ENCODE measurements at places on chromosomes 13 and 19.

DNA sequence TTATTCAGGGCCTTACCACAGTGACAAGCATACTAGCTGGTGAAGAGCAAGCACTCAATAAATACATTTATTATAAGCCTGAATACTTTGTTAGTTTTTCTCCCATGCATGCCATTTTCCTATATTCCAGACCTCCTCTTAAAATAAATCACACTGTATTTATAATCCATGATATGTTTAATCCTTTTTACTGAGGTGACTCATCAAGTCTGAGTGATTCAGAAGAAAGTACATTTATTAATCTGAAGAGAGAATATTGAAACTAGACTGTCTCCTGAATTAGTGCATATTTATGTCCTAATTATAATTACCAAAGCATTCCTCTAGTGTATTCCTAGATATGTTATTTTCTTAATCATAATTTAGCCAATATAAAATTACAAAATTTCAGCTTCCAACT is 323.3 kb downstream of the NALCN start:
- DNase-seq: no peak

GRCh38 chr13:113783200-113783881 is 24.3 kb downstream of the TMEM255B start:
- DNase-seq: no peak

DNA sequence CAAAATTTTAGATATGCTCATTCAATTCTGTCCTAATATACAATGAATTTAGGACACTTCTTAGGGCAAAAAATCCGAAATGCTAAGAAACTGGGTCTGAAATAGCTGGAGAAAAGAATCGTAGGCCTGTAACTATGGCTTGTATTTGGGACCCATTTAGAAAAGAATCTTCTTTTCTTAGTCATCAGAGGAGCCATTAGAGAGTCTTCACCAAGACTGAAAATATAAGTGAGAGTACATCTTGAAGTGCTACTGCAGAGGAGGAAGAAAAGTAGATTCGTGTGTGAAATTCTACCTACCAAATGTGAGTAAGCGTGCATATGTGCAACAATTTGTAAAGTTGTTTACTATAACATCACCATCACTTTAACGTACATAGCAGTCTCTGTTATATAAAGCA is 8.8 kb upstream of the DACH1 start:
- DNase-seq: no peak

GRCh38 chr13:46685006-46685730 is 111.8 kb downstream of the ESD start:
- DNase-seq: no peak

- DNase-seq: no peak
Observed at GRCh38 chr13:76797361-76797760, 88.8 kb downstream of the KCTD12 start.

DNA sequence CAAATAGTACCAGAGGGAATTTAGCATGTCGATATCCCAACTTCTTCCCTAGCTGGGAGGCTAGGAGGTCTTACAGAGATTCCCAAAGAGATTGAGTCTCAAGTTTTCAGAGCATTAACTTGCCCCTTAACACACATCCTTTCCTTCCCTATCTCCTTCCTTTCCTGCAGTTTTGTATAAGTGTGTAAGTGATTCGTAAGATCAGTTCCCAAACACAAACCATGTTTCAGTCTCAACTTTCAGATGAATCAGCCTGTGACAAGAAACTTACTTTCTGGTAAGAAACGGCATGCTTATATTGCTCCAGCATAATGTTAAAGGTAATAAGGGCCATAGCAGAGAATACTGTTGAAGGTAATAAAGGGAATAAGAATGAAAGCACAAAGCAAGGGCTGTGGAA is 472.2 kb downstream of the LIG4 start:
- no peak for DNase-seq

DNA sequence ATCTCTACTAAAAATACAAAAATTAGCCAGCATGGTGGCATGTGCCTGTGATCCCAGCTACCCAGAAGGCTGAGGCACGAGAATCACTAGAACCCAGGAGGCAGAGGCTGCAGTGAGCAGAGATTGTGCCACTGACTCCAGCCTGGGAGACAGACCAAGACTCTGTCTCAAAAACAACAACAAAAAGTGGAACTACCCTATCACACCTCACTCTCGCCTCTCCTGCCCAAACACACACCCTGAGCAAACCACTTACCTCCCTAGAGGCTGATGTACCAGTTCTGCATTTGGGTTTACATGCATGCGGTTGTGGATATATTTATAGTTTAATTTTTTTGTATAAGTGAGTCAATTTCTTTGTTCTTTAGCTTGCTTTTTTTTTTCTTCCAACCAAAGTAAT is 7.7 kb upstream of the PTOV1 start:
- DNase-seq: no peak

GRCh38 chr13:98371516-98372023 is 194.5 kb upstream of the RNF113B start:
- DNase-seq: no peak

GRCh38 chr19:18058208-18059009 is 28.3 kb downstream of the IL12RB1 start:
- DNase-seq: peak; percentile 92

DNA sequence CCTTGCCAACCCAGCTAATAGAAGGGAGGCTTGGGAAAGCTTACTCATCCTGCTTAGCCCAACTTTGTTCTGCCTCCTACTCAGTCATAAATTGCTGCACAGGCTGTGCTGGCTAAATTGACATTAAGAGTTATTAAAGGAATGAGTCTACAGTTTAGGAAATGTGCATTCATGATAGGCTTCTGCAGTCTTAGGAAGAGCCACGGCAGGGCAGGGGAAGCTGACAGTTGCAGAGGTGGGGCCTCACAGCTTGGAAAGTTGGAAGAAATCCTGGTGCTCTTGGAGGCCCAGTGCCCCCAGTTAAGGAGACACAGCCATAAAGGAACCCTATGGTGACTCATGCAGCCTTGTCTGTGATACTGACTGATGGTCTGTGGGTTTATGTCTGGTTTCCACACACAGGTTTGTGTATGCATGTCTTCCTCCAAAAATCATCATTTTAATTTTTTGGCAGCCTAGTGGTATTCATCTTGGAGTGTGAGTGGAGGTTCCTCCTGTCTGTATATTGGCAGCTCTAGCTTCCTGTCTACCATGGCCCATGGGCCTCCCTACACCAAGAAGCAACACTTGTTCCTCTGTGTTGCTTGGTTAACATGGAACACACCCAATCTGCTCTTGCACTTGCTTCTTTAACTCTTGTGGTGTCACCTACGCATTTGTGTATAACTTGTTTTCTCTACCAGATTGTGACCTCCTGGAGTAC is 135.0 kb upstream of the KL start:
- no peak for DNase-seq

GRCh38 chr19:5054551-5055456 is 85.9 kb downstream of the KDM4B start:
- DNase-seq: no peak

DNA sequence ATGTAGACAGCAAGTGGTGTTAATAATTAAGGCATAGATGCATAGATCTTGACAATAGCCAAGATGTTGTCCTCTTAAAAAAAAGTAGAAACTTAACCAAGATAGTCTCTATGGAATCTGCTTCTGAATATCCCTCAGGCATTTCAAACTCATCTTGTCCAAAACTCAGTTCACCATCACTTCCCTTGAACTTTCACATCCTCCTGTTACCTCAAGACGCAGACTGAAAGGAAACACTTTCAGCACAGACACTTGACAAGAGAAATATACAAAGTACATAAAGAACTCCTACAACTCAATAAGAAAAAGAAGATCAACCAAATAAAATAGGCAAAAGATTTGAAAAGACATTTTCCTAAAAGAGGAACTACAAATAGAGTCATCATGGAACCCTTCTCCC is 451.1 kb downstream of the FOXO1 start:
- no peak for DNase-seq

DNA sequence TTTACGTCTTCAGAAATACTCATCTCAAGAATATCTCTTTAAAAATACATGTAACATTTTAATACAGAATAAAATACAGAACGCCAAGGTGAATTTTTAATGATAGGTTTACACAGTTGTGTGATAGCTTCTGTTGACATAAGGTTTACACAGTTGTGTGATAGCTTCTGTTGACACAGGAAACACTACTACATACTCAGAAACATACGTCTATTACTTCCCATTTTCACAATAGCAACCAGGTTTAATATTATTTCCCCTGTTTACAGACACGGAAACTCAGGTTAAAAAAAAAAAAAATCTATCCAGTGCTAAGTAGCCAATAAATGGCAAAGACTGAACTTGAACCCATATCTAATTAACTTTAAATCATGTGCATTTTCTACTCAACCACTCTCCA is 571.2 kb downstream of the LIG4 start:
- DNase-seq: no peak

DNA sequence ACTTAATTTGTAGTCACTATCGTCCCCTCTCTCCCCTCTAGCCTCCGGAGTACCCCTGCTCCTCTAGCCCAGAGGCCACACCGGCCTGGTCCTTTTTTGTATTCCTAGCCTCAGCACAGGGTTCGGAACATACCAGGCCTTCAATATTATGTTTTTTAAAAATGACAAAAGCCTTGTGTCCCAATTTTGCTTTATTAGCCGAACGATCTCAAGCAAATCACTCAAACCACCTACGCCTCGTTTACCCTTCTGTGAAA is 463 bp upstream of the POMP start:
- DNase-seq: no peak

DNA sequence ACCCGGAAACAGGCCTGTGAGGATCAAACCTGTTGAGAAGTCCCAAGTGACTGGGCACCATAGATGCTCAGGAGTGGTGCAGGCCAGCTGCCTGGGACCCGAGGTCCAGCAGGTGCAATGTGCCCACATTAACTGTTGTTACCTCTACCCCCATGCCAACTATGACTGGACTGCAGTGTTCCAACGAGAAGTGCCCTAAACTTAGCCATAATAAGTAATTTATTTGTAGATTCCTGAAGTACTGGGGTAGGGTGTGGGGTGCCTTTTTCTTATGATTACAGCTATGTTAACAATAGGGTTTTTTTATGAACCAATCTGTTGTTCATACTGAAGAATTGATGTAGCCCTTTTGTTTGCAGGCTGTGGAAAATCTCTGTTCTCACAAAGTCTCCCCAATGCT is 9.2 kb downstream of the CUL4A start:
- DNase-seq: no peak

DNA sequence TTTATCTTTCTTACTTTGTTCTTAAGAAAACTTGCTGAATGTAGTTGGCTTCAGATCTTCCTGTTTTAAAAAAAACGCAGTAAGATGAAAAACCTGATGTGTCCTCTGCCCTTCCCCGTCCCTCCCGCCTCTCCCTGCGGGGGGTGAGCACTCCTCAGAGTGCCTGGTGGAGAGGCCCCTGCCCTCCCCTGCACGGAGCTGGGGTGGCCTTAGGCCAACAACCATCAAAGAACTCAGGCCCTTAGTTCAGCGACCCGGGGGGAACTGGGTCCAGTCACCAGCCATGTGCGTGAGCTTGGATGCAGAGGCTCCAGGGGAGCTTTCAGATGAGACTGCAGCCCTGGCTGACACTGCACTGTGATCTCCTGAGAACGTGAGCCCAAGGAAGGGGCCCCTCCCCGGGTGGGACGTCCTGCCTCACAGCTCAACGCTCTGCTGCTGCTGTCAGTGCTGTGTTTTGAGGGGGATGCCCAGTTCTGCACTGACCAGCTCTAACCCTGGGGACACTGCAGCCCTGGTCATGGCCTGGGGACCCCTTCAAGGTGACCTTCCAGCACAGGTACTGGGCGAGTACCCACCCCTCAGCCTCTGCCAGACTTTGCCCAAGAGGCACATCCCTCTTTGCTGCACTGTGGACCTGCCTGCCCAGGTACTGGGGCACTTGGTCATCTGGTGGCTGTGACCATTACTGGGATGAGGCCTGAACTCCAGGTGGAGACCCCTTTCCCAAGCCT is 42.7 kb downstream of the ANKRD10 start:
- no peak for DNase-seq

GRCh38 chr13:27182844-27183497 is 11.4 kb upstream of the USP12 start:
- DNase-seq: no peak

All from mesothelial cell of epicardium (in vitro differentiated cells).